ENCODE measurements at places on chromosomes 3 and 15. TPM values are rescaled to one million over a fixed set of nuclear protein-coding genes. Genes with fewer than 3 reads are reported as not detected.

- no peak for DNase-seq
Measured at GRCh38 chr15:51168700-51169099, 74.0 kb upstream of the TNFAIP8L3 start.

GRCh38 chr3:138157743-138158142 is 17.0 kb downstream of the DBR1 start:
- no peak for DNase-seq

- DNase-seq, result no peak
Measured at GRCh38 chr3:160618878-160619277, 53.5 kb upstream of the KPNA4 start.

DNA sequence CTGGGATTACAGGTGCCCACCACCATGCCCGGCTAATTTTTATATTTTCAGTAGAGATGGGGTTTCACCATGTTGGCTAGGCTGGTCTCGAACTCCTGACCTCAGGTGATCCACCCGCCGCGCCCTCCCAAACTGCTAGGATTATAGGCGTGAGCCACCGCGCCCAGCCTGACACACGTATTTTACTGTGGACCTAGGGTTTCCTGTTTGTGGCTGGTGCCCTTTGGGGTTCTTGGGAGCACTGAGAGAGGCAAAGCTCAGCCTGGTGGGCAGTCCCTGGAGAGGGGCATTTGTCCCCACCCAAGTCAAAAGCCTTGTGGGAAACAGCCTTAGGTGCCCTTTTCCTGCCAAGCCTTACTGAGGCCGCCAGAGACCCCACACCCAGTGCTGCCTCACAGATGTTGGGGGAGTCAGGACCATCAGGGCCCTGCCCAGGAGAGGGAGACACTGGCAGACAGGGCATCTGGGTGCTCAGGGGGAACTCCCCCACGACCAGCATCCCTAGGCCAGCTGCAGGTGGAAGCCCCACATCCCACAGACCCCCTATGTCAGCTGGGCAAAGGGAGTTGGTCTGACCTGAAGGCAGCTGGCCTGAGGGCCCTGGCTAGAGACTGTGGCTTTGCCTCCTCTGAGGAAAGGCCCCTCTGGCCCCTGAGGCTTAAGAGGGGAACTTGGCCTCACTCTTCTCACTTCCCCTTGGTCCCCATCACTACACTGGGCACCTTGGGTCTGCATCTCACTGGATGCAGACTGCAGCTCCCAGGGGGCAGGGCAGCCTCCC is 35.1 kb downstream of the DNAH1 start:
- no peak for DNase-seq

GRCh38 chr3:48306860-48307530 is 26.5 kb downstream of the SPINK8 start:
- DNase-seq, result no peak

The CCR2 gene
- total RNA-seq, result not detected

The CHDH gene
- total RNA-seq, result 0.03 TPM

Data from Caki2 (cell line).